Smooth muscle cell of the umbilical artery (primary cell): ENCODE measurements at places on chromosomes 6 and 20. TPM values are rescaled to one million over a fixed set of nuclear protein-coding genes. Genes with fewer than 3 reads are reported as not detected.

PACSIN1 gene
- total RNA-seq = not detected in 2 replicates

BYSL gene
- total RNA-seq = 13.1 and 19.5 TPM in 2 replicates

MRAP2 gene
- total RNA-seq = 0.23 and 0.59 TPM in 2 replicates

FRK gene
- 0.09 and 0.30 TPM in 2 replicates for total RNA-seq

DAAM2 gene
- total RNA-seq = 1.2 and 1.4 TPM in 2 replicates

GPLD1 gene
- total RNA-seq = under 0.01 and 0.32 TPM in 2 replicates

LRRC73 gene
- total RNA-seq = 0.30 and 0.46 TPM in 2 replicates
